ENCODE measurements at places on chromosomes 6 and 20.

- no peak for DNase-seq
Observed at GRCh38 chr6:71649915-71650314, 236.4 kb upstream of the RIMS1 start.

GRCh38 chr6:15423286-15423993 is 177.6 kb downstream of the JARID2 start:
- DNase-seq: no peak

GRCh38 chr6:30169658-30170614 is 6.6 kb downstream of the TRIM15 start:
- DNase-seq: no peak

DNA sequence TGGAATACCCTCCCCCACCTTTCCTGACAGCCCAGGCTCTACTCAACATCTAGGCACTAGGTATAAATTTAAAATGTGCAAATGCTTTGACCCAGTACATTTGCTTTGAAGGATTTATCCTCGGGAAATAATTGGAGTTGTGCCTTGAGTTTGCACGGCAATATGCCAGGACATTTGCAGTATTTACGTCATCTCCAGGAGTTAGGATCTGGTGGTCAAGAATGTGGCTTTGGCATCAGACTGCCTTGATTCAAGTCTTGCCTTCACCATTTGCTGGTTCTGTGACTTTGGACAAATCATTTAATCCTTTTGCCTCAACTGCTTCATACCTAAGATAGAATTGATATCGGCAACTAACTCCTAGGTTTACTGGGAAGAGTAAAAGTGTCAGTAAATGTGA is 169.6 kb downstream of the PLCB1 start:
- no peak for DNase-seq

DNA sequence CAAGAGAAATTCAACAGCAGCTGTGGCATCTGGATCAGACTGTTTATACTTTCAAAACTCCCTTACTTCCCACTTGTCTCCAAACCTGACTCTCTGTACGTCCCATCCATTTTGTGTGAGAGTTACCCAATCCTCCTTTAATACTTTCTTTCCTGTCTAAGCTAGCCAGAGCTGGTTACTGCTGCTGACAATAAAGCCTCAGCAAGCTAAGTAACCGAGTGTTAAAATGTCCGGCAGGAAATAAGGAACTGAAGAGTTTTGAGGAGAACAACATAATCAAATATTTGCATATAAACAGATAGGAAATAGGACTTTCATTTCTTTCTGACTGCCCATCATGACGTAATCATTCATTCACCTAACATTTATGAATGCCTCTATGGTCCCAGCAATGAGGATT is 11.6 kb downstream of the TMEM30A start:
- DNase-seq: no peak

DNA sequence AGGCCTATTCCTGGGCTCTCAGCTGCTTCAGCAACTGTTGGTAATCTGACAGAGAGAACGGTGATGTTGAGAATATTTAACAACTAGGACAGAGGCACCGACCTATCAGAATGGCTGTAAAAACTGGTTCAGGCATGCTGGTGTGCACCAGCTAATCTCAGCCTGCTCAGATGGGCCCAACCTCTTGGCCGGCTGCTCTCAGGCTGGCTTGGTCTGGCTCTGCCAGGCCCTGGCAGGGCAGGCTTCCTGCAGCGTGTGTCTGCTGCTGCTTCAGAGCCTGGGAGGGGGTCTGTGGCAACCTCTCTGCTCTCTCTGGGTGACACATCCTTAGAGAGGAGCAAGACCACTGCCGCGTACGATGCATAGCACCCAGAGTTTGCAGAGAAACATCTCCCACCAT is 4.8 kb downstream of the SLC2A12 start:
- no peak for DNase-seq

GRCh38 chr6:10174056-10174455 is 240.8 kb downstream of the TFAP2A start:
- no peak for DNase-seq

DNA sequence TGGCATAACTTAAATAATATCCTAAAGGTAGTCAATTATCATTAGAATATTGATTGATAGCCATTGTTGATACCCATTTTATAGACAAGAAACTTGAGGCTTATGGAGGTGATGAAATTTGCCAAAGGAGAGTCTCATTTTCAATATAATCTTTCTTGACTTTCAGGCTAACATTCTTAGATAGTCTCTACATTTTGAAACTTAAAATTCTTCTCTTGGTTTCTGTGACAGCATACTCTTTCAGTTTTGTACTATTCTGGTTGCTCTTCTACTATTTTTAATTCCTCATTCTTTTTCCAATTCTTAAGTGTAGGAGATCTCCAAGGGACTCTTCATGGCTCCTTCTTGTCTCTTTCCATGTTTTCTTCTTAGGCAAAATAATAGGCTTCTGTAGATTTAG is 3.7 kb upstream of the SH3BGRL2 start:
- DNase-seq: no peak

DNA sequence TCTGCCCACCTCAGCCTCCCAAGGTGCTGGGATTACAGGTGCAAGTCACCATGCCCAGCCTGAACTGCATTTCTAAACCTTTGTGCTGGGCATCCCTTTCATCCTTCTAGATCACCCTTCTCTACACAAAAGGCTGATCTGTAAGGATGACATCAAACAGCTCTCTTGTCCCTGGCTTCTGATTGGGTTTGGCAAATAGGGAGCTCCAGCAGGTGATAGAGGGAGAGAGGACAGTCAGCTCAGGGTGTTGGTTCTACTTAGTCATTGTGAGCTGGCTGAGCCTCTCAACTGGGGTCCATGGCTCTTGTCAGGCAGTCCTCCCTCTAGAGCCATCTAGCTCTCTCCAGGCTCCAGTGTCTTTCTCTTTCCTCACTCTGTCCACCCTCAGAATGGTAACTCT is 237.6 kb upstream of the JARID2 start:
- no peak for DNase-seq
